ENCODE measurements at places on chromosomes 5 and 9.

DNA sequence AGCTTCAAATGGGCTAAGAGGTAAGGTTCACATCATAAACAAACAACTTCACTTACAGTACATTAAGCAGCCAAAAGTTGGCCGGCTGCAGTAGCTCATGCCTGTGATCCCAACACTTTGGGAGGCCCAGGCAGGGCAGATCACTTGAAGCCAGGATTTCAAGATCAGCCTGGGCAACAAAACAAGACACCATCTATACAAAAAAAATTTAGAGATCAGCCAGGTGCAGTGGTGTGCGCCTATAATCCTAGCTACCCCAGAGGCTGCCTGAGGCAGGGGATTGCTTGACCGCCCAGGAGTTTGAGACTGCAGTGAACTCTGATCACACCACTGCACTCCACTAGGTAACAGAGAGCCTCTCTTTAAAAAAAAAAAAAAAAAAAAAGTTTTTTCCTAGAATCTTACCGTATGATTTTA lies 16.9 kb downstream of the UBTD2 start:
- no peak for DNase-seq
- H3K4me3 ChIP-seq = no peak overlapping the region
- H3K27ac ChIP-seq = no peak overlapping the region
- H3K27me3 ChIP-seq = no peaks in the 10 kb centered on the region

DNA sequence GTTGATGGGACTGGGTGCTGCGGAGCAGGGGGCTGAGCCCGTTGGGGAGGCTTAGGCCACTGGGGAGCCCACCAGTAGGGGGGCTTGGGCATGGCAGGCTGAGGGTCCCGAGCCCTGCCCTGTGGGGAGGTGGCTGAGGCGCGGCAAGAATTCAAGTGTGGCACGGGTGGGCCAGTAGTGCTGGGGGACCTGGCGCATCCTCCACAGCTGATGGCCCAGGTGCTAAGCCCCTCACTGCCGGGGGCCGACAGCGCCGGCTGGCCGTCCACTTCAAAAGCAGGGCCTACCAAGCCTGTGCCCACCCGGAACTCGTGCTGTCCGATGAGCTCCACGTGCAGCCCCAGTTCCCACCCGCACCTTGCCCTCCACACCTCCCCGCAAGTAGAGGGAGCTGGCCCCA lies 917.5 kb downstream of the TAF11L14 start:
- no peak overlapping the region for H3K27ac ChIP-seq
- H3K4me1 ChIP-seq = no peaks in the 10 kb centered on the region
- no peak overlapping the region for H3K4me3 ChIP-seq
- no peaks in the 10 kb centered on the region for H3K36me3 ChIP-seq
- no peaks in the 10 kb centered on the region for H3K27me3 ChIP-seq

DNA sequence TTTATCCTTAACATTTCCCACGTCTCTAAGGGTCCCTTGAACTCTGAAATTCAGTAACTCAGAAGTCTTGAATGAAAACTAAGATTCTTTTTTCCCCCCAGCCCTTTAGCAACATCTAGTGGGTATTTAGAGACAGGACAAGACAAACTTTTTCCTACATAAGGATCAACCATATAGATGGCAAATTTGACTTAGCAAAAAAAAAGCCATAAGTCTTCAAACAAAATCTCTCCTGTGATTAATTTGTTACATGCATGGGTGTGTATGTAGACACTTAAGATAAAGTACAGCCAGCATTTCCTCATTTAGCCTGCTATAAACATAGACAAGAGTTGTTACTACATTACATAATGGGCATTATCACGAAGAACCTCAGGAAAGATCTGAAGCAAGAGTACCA lies 29.1 kb upstream of the ANKRD31 start:
- no peaks in the 10 kb centered on the region for H3K4me1 ChIP-seq
- H3K27ac ChIP-seq = no peak overlapping the region
- no peak for DNase-seq
- H3K36me3 ChIP-seq = no peaks in the 10 kb centered on the region
- no peak overlapping the region for H3K4me3 ChIP-seq

GRCh38 chr5:16810208-16810854 lies 125.8 kb downstream of the MYO10 start:
- H3K27ac ChIP-seq = no peak overlapping the region
- H3K4me3 ChIP-seq = no peak overlapping the region
- H3K4me1 ChIP-seq = no peaks in the 10 kb centered on the region
- H3K27me3 ChIP-seq = no peaks in the 10 kb centered on the region

- no peaks in the 10 kb centered on the region for H3K36me3 ChIP-seq
- no peaks in the 10 kb centered on the region for H3K27me3 ChIP-seq
- no peak overlapping the region for H3K4me3 ChIP-seq
- no peaks in the 10 kb centered on the region for H3K4me1 ChIP-seq
- no peak overlapping the region for H3K27ac ChIP-seq
Observed at GRCh38 chr9:107358986-107359385, 75.9 kb downstream of the RAD23B start.

- H3K36me3 ChIP-seq = no peaks in the 10 kb centered on the region
- no peak for DNase-seq
- H3K4me3 ChIP-seq = no peak overlapping the region
- H3K27me3 ChIP-seq = no peaks in the 10 kb centered on the region
- H3K4me1 ChIP-seq = no peaks in the 10 kb centered on the region
Observed at GRCh38 chr5:120632430-120632829, 168.3 kb downstream of the PRR16 start.

GRCh38 chr9:105883847-105884246 lies 189.5 kb downstream of the TMEM38B start:
- no peak for DNase-seq
- no peaks in the 10 kb centered on the region for H3K36me3 ChIP-seq
- H3K27ac ChIP-seq = no peak overlapping the region
- H3K4me1 ChIP-seq = no peaks in the 10 kb centered on the region

- H3K27me3 ChIP-seq = no peaks in the 10 kb centered on the region
- no peak for DNase-seq
- no peak overlapping the region for H3K27ac ChIP-seq
- H3K4me1 ChIP-seq = peaks cover 25% of the 10 kb centered on the region
- H3K36me3 ChIP-seq = no peaks in the 10 kb centered on the region
Observed at GRCh38 chr5:131630963-131631350, 4.1 kb downstream of the RAPGEF6 start.

DNA sequence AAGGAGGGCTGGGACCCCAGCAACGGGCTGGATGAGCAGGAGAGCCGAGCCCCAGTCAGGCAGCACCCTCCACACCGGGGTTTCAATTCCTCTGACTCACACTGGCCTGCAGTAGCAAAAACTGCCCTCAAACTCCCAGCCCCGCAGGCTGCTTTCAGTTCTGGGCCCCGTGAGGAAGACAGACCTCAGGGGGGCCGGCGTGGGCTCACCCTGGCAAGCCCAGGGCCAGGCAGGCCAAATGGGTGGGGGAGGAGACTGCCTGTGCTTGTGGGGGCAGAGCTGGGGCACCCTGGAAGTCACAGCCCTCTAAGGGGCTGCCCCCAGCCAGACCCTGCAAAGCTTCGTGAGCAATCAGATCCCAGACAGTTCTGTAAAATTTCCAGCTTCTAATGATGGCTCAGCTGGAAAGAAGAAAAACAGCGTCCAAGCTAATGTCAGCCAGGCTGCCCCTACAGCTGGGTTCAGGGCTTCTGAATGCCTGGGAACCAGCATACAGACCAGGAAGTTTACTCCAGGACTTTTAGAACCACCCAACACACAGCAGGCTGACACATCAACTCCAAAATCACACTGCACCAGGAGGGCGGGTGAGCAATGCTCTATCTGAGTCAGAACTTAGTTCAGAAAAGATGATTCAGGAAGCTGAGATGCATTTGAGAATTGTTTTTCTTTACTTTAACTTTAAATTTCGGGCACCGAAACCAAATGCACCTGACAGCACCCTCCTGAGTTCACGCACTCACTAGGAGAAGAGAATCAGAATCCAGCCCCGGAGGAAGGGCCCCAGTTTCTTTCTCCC lies 34.7 kb downstream of the LPCAT1 start:
- no peaks in the 10 kb centered on the region for H3K27me3 ChIP-seq
- DNase-seq = no peak
- H3K36me3 ChIP-seq = peaks cover 53% of the 10 kb centered on the region
- no peak overlapping the region for H3K4me3 ChIP-seq
- H3K4me1 ChIP-seq = no peaks in the 10 kb centered on the region
- no peak overlapping the region for H3K27ac ChIP-seq

GRCh38 chr9:90165281-90165680 lies 477.3 kb downstream of the DIRAS2 start:
- DNase-seq = no peak
- no peak overlapping the region for H3K4me3 ChIP-seq
- peaks cover 3% of the 10 kb centered on the region for H3K4me1 ChIP-seq
- H3K27ac ChIP-seq = no peak overlapping the region
- H3K36me3 ChIP-seq = no peaks in the 10 kb centered on the region

- no peak overlapping the region for H3K4me3 ChIP-seq
- no peaks in the 10 kb centered on the region for H3K36me3 ChIP-seq
- no peak for DNase-seq
- no peaks in the 10 kb centered on the region for H3K27me3 ChIP-seq
- no peaks in the 10 kb centered on the region for H3K4me1 ChIP-seq
Observed at GRCh38 chr5:107248066-107248695, 422.6 kb downstream of the EFNA5 start.

- H3K27ac ChIP-seq = no peak overlapping the region
- DNase-seq = no peak
- no peaks in the 10 kb centered on the region for H3K27me3 ChIP-seq
Observed at GRCh38 chr5:80941496-80941895, 18.7 kb upstream of the RASGRF2 start.

DNA sequence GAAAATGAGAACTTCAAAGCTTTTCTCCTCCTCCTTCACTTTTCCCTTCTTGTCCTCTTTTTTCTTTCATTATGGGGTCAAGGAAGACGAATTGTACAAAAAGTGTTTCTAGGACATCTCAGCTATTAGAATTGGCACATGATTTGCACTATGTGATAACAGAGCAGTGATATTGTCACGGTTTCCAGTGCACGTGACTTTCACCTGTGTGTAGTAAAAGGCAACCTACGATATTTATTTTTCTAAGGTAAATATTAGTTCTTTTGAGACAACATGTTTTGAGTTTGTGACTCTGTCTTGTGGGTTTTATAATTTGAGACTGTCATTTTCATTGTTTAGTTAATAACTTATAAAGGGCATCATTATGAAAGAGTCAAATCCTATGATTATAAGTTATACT lies 213.1 kb downstream of the PSAT1 start:
- no peak overlapping the region for H3K4me3 ChIP-seq
- no peaks in the 10 kb centered on the region for H3K4me1 ChIP-seq
- no peaks in the 10 kb centered on the region for H3K27me3 ChIP-seq
- H3K36me3 ChIP-seq = no peaks in the 10 kb centered on the region
- no peak overlapping the region for H3K27ac ChIP-seq

DNA sequence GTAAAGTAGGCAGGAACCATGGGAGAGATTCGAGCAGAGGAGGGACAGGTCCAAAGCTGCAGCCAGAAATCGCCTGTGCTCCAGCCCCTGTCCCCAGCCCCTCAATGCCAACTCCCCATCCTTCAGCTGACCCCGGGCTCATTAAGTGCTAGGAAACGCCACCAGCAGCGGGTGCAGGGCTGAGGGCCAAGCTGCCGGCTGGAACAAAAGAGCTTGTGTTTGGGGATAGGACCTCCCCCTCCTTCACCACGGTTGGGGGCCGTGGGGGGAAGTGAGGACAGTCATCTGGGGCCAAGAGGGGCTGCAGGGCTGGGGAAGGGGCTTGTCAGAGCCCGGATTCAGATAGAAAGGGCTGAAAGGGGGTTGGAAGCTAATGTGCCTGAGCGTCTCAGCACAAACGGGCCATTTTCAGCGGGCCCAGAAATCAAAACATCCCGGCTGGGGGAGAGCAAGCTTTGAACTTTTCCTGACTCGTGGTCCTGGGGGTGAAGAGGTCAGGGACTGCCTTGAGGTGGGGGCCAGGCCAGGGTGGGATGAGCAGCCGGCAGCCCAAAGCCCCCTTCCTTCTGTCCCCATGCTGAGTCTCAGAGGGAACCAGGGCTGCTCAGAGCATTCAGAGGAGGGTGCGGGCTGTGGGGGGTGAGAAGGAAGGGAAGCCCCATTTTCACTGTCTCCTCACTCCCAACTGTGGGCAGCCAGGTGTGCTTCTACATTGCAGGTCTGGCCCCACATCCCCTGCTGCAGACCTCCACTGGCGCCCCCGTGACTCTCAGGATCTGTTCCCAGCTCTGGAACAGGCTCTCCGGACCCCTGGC lies 69.4 kb upstream of the DAB2IP start:
- no peak overlapping the region for H3K4me3 ChIP-seq
- no peak overlapping the region for H3K27ac ChIP-seq
- H3K4me1 ChIP-seq = no peaks in the 10 kb centered on the region
- H3K27me3 ChIP-seq = no peaks in the 10 kb centered on the region
- DNase-seq = no peak
- H3K36me3 ChIP-seq = no peaks in the 10 kb centered on the region

DNA sequence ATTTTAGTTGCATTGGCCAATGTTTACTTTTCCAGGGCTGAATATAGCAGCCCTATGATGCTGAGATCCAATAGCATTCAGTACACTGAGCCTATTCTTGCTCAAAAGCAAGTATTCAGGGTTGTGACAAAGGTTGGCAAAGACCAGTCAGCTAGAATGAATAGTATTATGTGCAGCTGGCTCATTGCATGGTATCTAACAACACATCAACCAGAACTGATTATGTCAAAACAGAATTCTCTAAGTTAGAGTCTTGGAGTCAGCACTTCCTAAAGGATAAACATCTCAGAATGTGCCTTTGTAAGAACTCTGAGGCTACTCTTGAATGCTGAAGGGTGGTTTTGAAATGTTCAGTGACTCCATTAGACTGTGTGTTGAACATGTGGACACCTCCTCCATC lies 774.5 kb upstream of the RGMB start:
- no peak overlapping the region for H3K27ac ChIP-seq
- no peaks in the 10 kb centered on the region for H3K4me1 ChIP-seq
